ENCODE measurements at places on chromosomes 4 and X. TPM values are rescaled to one million over a fixed set of nuclear protein-coding genes. Genes with fewer than 3 reads are reported as not detected.

The GPM6B gene
- total RNA-seq: 1.1 TPM

The TMPRSS11D gene
- total RNA-seq: not detected

The GAGE13 gene
- not detected for total RNA-seq

The SOD3 gene
- not detected for total RNA-seq

The HERC6 gene
- 5.9 TPM for total RNA-seq

The TSPAN7 gene
- total RNA-seq: 13.5 TPM

The DDIT4L gene
- 13.7 TPM for total RNA-seq

The ZFP92 gene
- total RNA-seq: 1.6 TPM

The FAM9C gene
- total RNA-seq: not detected

The SPIN2A gene
- total RNA-seq: 0.21 TPM

The LDOC1 gene
- total RNA-seq: 5.3 TPM

The SSX4 gene
- not detected for total RNA-seq

The CTAG2 gene
- not detected for total RNA-seq

The DCAF4L1 gene
- total RNA-seq: 0.18 TPM

The GLRB gene
- 4.8 TPM for total RNA-seq

The TCEAL9 gene
- total RNA-seq: 106 TPM

The MAGEE2 gene
- not detected for total RNA-seq

The BMPR1B gene
- total RNA-seq: 0.21 TPM

The DMD gene
- total RNA-seq: 4.0 TPM

The MUC7 gene
- total RNA-seq: not detected

The PHEX gene
- 1.1 TPM for total RNA-seq

The VSIG1 gene
- 0.71 TPM for total RNA-seq

The CXXC4 gene
- total RNA-seq: 0.04 TPM

The DCAF8L2 gene
- total RNA-seq: not detected

The ERVMER34-1 gene
- not detected for total RNA-seq

The ANKRD50 gene
- 91.9 TPM for total RNA-seq

The GRIA2 gene
- total RNA-seq: not detected

The GPAT3 gene
- 13.9 TPM for total RNA-seq
